ENCODE measurements at places on chromosomes 13 and 19.
A peak's percentile ranks its signal among the peaks of the same experiment; 100 is the strongest.

DNA sequence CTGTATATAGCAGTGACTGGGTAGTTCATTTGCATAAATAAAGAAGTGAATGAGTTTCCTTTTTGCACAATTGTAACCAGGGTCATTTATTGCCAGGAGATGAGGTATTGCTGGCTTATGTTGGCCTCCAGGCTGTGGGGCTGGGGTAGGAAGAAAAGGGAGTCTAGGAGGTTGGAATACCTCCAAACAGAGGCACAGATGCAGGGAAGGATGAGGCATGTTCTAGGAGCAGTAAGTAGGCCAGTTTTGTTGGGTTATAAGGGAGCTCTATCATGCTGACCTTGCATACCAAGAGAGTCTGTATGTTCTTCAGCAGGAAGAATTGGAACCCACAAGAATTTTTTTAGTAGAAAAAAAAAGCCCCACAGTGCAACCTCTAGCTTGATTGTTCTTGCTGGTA is 17.2 kb upstream of the CYSLTR2 start:
- no peak for DNase-seq

DNA sequence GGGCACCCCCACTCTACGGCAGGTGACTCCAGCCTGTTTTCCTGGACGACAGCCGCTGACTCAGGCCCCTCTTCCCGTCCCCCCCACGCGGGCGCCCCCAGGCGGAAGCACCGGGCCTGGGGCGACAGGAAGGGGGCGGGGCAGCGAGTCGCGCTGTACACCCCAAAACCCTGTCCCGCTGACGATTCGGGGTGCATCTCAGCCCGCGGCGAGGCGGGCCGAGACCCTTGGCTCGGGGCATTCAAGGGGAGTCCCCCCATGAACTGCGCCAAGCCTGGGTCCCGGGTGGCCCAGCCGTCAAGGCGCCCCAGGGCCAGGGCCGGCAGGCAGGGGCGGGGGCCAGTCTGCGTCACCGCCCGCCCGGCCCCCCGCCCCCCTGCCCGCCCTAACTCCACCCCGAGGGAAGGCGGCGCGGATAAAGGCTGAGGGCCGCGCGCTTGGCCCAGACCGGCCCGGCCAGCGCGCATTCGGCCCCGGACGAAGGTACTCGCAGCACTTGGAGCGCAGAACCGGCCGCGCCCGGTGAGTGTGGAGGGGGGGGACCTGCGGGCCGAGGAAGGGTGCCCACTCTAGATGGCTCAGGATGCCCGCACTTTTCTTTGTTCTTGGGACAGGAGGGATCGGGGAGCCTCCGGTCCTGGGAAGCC is at the start of gene MIDN:
Gene MIDN, plus strand, starts transcription at position 445 of the 647 bp plus-strand sequence. CDS start 1,714 bp downstream, outside the sequence.
- peak; percentile 87 for DNase-seq

- no peak for DNase-seq
Measured at GRCh38 chr13:43815204-43815603, 28.4 kb upstream of the ENOX1 start.

DNA sequence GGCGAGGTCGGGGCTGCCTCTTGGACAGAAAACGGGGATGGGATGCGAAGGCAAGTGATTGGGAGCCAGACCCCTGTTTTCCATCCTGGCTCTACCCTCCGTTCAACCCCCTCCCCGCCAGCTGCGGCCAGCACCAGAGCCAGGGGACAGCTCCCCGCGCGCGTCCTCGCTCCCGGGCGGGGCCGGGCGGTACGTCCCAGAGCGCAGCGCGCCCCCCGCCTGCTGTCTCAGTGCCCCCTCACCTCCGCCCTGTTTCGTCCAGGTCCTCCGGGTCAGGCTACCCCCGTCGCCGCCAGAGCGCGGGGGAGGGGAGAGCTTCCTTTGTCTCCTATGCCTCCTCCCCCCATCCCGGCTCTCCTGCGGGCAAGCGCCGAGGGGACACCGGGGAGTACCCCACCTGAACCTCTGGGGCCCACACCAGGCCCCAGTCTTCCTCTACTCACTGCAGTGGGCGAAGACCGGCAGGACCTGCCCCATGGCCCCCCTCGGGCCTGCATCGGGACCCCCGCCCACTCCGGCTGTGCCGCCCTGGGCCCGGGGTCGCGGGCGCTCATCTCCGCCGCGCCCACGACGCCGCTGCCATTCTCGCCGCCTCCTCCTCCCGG is 396 bp downstream of the RTN2 start:
- DNase-seq, result peak; percentile 76

DNA sequence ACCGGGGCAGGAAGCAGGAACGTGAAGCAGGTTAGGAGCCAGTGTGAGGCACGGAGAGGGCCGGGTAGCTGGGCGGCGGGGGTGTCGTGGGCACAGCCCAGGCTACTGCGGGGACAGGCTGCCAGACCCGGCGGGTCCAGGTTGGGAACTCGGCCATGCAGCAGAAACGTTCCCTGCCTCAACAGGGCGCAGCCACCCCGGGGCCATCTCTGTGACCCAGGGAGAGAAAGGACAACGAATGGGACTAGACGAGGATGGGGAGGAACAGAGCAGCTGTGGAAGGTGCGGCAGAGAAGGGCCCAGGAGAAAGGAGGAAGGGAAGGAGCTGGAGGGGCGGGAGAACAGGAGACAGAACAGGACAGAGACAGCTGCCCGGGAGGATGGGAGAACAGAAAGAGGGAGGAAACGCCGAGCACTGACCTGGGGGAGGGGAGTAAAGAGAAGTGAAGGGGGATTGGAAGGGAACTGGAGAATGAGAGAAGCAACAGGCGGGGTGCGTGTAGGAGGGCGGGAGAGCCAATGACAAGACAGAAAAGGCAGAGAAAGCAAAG is 12.9 kb upstream of the GARIN5A start:
- DNase-seq, result no peak

- DNase-seq, result no peak
Measured at GRCh38 chr19:13652810-13653590, 111.3 kb upstream of the MRI1 start.

GRCh38 chr13:88544836-88545235 is 873.7 kb downstream of the SLITRK5 start:
- DNase-seq, result no peak

DNA sequence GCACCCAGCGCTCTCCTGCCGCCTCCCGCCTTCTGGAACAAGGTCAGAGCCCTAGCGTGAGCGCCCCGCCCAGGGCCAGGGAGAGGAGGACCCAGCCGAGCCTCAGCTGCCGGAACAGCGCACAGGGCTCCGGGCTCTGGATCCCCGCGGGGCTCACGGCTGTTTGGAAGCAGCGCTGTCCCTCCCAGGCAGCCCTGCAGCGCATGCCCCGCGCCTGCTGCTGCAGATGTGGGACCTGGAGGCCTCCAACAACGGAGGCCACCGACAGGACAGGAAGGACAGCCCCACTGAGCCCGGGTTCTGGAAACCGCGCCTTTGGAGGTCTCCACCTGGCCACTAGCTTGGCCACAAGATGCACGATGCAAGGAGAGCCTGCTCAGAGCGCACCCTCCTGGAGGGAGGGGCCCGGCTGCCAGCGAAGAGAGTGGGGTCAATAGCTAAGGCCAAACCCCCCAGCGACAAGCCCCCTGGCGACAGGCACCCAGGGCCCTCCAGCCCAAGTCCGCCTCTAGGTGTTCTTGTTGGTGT is 12.6 kb downstream of the ZSCAN18 start:
- DNase-seq, result no peak

DNA sequence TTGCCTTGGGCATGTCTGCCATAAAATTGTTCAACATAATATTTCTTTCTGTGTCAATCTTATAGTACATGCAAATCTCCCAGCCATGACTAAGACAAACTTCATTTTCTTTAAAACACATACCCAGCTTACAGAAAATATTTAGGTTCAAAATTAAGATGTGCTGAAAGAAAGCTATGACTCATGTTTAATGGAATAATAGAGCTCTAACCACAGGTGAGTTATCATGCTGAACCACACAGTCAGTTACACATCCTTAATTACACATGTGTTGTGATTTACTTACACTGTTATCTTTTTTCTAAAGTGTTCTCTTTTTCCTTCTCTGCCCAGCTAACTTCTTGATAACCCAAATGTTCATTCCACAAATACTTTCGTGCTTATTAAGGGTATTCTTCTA is 1831.2 kb downstream of the OLFM4 start:
- no peak for DNase-seq

GRCh38 chr19:34686455-34686854 is 9.0 kb downstream of the ZNF302 start:
- no peak for DNase-seq

GRCh38 chr13:95120650-95121049 is 180.6 kb downstream of the ABCC4 start:
- no peak for DNase-seq

- DNase-seq, result no peak
Measured at GRCh38 chr13:42532561-42533335, 41.2 kb upstream of the TNFSF11 start.

DNA sequence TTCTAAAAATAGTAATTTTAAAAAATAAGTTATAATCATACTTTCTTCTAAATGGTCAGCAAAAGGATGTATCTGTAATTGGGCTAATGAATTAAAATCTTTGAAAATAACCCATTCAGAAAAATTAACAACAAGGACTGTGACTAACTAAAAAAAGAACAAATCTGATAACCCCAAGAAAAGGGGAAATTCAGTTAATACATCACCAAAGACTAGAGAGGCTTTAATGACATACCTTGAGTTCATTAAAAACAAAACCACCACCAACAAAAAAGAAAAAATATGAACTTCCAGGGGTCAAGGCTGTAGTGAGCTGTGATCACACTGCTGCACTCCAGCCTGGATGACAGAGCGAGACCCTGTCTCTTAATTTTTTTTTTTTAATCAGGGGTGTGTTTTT is 121.8 kb downstream of the TBC1D4 start:
- no peak for DNase-seq

GRCh38 chr13:69820180-69820579 is 287.4 kb upstream of the ATXN8OS start:
- no peak for DNase-seq

GRCh38 chr19:34734537-34735103 is 577 bp downstream of the ZNF181 start:
- DNase-seq, result no peak

DNA sequence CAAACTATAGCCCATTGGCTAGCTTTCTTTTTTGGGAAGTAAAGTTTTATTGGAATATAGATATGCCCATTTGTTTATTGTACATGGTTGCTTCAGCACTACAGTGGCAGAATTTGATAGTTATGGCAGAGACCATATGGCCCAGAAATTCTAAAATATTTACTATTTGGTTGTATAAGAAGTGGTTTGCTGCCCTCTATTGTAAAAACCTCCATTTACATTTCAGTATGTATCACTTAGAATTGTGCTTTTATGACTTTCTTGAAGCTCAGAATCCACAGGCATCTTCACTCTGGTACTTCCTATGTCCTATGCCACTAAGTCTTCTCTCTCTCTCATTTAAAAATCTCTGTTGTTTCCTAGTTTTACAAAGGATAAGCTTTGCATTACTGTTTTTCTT is 37.7 kb downstream of the DLEU7 start:
- DNase-seq, result no peak

- DNase-seq, result no peak
Measured at GRCh38 chr13:50401049-50401505, 385.8 kb downstream of the KCNRG start.

DNA sequence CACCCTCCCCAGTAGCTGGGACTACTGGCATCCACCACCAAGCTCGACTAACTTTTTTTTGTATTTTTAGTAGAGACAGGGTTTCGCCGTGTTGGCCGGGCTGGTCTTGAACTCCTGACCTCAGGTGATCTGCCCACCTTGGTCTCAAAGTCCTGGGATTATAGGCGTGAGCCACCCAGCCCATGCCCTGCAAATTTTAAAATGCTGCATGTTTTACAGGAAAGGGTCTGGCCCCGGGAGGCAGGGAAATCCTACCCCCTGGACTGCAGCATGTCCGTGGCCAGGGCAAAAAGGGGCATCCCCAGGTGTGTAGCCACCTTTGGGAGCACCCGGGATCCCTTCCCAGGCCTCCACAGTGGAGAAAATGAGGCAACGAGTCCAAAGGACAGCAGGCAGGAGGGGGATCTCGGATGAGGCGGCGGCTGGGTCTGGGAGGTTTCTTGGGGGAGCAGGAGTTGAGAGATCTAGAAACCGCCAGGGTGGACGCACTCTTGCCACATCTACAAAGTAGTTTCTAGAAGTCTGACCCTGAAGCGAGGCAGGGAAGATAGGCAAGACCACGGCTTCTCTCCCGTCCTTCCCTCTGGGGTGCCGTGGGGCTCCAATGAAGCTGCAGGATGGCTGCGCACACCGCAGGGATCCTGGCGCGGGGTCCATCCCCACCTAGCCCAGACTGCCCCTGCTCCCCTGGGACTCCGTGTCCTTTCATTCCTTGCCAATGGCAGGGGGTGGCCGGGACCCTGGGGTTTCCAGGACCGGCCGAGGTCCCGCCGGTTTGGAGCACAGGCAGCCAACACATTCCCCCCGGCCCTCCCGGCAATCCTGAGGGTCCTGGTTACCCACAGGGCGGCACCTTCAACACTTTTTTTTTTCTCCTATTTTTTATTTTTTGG is 21.3 kb upstream of the ZBTB7A start:
- no peak for DNase-seq

DNA sequence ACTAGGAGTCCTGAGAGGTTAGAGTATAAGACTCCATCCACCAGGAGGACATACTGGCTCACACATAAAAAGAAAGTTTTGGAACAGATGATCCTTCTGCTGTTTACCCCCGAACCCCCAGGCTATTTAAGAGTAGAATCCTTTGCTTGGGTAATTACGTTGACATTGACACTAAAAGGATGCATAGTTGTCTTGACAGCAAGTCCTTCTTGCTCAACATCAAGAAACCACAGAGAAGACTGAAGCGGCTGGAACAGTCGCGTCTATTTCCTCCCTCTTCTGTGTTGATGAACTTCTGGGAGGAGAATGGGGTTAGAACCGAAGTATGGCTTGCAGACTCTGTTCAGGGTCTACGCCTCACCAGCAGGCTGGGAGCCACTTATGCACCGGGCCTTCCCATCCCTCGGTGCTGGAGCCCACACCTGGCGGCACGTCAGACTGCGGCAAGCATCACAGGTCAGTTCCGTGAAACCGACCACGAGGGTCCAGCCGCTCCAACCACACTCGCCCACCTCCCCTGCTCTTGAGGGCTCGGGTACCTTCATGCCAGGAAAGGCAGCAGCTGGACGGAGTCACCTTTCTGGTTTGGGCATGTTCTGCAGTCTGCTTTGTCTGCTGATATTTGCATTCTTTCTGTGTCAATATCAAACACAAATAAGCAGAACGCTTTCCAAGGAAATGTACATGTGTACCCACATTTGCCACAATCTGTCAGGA is 42.4 kb upstream of the RANBP3 start:
- DNase-seq, result no peak

DNA sequence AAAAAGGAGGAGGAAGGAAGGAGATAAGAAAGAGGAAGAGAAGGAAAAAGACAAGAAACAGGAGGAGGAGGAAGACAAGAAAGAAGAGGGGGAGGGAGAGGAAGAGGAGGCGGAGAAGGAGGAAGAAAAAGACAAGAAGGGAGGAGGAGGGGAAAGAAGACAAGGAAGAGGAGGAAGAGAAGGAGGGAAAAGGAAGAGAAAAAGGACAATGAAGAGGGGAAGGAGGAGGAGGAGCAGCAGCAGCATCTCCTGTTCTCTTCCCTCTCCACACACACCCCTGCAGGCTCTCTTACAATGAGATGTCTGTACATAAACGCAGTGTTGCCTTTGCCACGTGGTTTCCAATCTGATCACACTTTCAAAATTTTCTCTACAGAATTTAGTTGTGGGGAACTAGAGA is 66.6 kb downstream of the RUBCNL start:
- no peak for DNase-seq

- DNase-seq, result no peak
Measured at GRCh38 chr19:41956621-41957020, 2.5 kb downstream of the RABAC1 start.
